ENCODE measurements at places on chromosomes 16 and 17.
A peak's percentile ranks its signal among the peaks of the same experiment; 100 is the strongest.

DNA sequence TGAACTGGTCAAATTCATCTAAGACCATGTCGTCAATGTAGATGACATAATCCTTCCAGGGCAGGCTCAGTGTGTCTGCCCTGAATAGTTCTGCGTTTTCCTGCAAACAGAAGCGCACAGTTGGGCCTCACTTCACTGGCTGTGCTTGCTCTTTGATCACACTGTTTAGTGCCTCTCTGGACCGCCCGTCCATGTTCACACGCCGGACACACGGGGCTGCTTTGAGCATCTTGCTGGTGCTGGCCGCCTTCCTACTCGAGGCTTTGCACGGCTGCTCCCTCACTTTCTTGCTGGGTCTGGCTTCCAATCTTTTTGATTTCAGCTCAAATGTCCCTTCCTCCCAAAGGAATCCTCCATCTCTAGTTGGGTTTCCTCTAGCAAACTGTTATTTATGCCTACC is 37.4 kb downstream of the DNAH17 start:
- no peak for DNase-seq

GRCh38 chr17:74859459-74860228 is at the start of gene GRIN2C:
TSS of gene GRIN2C (minus strand) at chr17:74859885. CDS start at chr17:74855092, 4,793 bp downstream.
- peak; percentile 71 for DNase-seq

- no peak for DNase-seq
Measured at GRCh38 chr17:76376318-76377133, 7.9 kb upstream of the SPHK1 start.

DNA sequence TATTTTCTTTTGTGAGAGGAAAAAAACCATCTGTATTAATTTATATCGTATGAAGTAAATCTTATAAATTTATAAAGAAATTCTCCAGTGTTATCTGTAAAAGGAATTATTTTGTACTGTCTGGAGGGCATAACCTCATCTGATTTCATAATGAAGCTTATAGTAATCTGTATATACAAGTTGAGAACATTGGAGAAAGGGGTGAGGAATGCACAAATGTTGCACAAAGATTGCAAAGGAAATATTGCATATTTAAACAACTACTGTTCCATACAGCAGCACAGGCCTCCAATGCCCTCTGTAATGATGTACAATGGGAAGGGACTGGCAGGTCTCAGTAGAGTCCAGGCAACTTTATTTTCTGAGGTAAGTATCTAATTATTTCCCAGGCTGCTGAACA is 50.8 kb upstream of the KCNJ16 start:
- no peak for DNase-seq

GRCh38 chr16:53872248-53873221 is 168.6 kb downstream of the FTO start:
- no peak for DNase-seq

GRCh38 chr17:66843627-66844026 is 8.7 kb downstream of the CACNG5 start:
- no peak for DNase-seq

DNA sequence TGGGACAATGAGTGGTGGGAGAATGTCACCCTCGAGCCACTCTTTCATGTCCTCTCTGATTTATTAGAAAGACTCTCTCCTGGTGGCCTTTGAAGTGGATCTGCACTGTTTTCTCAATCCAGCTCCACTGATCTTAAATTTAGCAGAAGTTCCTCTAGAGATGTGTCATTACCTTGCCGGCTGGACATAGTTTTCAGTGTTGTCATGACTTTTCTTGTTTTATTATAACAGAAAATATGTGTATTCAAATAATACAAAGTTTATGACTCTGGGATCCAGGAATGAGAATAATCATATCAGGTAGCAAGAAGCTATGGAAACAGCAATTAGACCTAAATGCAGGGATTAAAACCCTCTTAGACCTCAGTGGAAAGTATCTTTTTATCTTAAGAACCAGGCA is 247.5 kb upstream of the ELAC2 start:
- DNase-seq: no peak

GRCh38 chr16:57348327-57348726 is 10.3 kb upstream of the CCL22 start:
- DNase-seq: no peak

- no peak for DNase-seq
Measured at GRCh38 chr16:68284847-68285246, 20.5 kb downstream of the SLC7A6 start.

DNA sequence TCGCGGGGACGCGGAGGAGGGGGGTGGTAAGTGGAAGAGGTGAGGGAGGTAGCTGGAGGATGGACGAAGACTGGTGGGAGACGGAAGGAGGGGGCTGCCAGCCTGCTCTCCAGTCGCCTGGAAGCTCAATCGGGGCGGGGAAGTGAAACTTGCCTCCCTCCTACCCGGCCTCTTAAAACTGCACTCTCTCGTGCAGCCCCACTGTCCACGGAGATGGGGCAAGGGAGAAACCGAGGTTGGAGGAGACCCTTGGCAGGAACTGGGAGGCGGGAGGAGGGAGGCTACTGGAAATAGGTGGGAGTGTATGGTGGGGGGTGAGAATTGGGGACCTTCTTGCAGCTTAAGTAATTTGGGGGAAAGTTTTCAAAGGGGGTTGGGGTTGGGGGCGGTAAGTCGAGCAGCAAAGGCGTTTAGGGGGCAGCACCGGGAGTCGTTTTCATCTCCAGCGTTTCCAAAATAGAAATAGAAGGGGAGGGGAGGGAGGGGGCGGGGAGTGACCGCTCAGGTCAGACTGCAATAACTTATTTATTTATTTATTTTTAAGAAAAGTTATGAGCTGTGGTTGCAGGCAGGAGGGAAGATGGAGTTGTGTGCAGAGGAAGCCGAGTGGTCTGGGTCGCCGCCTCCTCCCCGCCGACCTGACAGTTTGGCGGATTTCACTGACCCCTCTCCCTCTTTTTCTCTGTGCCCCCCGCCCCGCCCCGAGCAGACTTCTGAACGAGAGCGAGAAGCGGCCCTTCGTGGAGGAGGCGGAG is 1.4 kb downstream of the SOX9 start:
- DNase-seq: no peak

DNA sequence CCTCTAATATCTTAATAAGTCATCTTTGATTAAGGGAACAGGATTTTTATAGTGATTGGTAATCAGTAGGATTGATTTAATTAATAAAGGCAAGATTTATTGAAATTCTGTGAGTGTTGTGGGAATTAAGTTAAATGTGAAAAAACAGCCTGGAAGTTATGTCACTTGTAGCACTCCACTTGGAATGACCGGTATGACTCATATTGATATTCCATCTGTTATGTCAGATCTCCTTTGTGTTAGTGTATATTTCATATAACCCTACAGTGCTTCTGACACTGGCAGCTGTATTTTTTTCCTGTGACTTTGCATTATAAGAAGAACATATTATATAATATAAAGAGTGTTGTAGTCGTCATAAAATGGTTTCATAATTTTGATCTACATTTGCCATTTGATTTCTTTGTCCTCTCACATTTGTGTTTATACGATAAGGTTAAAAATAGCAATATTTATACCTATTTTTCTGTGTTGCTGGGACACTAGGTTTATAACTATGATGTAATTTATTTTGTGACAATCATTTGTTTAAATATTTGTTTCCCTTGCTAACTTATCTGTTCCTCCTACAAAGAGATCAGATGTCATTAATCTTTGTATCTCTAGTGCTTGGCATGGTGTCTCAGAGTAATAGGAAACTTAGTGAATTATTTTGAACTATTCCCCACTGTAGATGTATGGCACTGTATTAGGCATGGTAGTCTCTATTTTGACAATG is 249.0 kb downstream of the BCAS3 start:
- no peak for DNase-seq

DNA sequence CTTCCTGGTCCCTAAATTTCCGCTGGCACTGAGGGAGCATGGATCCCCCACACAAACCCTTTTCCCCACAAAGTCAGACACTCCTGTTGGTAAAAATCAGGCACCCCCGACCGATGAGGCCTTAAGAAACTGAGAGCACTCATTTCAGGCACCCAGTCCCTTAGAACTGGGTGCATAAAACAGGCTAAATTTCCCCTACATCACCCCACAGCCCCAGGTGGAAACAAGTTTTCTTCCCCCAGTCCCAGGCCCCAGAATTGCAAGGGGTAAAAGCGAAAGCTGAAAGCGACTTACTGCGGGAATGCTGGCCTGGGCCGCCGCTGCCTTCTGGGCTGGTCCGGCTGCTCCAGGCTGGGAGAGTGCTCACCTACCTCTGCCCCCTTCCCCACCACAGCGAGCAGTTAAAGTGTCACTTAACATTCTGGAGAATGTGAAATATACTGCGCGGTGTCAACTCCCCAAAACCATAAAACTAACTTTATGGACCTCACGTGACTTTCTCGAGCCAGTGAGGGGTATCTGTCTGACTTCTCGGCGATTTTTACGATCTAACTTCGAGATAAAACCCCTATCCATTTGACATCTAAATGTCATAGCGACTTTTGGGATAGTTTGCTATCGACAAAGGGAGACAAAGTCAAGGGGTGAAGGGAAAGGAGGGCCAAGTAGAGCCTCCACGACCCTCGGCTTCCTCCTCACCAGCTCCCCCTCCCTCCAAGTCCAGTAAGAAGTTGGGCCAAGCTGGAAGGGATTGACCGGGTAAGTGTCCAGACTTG is at the start of gene HOXB3:
HOXB3 (minus strand) TSS at position 411 of the 776 bp plus-strand sequence. CDS start 37,767 bp downstream, outside the sequence.
- DNase-seq: peak; percentile 80

- no peak for DNase-seq
Measured at GRCh38 chr17:49946964-49947584, 21.9 kb upstream of the DLX4 start.

- no peak for DNase-seq
Measured at GRCh38 chr17:62070900-62071299, 5.8 kb upstream of the MED13 start.

GRCh38 chr16:5928476-5929065 is 831.0 kb upstream of the EEF2KMT start:
- DNase-seq: no peak

DNA sequence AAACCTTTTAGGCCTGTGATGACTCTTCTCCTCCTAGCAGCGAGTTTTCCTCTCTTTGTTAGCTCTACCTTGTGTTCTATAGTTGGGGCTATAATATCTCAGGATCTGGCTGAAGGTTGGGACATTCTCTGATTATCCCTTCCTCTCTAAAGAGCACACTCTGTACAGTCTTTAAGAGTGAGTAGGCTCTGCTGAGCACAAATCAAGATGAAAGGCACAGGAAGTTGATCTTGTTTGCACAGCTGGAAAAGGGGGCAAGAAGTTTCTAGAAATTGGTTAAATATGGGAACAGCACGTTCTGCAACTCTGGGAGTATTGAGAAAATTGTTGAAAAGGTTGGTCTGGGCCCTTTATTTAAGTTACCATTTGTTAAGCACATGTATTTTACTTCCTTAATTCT is 240.9 kb downstream of the CDH11 start:
- DNase-seq: no peak

- DNase-seq: no peak
Measured at GRCh38 chr17:65022751-65023700, 33.5 kb downstream of the GNA13 start.

GRCh38 chr17:74201250-74201649 is 2.2 kb upstream of the RPL38 start:
- no peak for DNase-seq

DNA sequence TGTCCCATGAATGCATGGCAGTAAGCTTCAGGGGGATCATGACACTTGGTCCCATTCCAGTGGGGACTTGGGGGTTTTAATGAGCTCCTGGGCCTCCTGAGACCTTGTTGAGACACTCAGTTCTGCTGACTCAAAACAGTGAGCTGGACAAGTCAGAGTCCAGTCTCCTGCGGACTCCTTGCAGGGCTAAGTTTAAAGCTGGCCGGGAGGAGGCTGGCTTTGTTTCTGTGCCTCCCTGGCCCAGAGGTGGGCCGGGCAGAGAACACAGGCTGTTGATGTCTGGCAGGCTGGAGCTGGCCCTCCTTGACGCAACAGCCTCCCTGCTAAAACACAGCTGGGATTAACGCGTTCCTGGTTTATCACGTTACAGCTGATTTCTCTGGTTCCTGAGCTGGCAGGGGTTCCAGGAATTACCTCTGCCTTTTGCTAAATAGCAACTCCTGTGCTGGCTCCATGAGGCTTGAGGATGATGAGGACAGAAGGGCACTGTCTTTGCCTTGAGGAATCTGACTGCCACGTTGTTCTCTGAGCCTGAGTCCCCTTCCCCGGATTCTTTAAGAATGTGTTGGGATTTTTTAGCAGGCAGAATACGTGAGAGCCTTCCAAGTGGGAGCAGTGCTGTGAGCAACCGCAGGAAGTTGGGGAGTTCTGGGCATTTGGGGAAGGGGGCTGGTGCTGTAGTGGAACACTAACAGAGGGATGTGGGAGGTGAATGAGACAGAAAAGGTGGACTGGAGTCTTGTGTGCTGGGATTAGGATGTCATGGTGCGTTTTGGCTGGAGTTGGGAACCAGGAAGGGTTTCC is 2.0 kb downstream of the GPT2 start:
- peak; percentile 18 for DNase-seq

- no peak for DNase-seq
Measured at GRCh38 chr16:322476-323143, 29.9 kb downstream of the AXIN1 start.

DNA sequence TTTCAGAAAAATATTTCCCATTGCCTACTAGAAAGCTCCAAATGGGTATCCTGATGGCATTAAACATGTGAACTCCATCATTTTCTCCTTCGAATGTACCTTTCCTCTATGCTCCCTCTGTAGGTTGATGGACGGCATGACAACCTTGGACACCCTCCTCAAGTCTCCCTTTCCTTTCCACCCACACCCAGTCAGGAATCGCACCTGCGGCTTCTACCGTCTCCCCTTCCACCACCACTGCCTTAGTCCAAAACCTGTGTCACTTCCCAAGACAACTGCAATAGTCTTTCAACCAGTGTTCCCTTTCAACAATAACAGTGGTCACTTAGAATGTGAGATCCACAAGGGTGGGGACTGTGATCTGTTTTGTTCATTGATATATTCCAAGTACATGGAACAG is 233.1 kb upstream of the AXIN2 start:
- DNase-seq: peak; percentile 11

- DNase-seq: peak; percentile 63
Measured at GRCh38 chr17:73952082-73952479, 251.4 kb upstream of the RPL38 start.

DNA sequence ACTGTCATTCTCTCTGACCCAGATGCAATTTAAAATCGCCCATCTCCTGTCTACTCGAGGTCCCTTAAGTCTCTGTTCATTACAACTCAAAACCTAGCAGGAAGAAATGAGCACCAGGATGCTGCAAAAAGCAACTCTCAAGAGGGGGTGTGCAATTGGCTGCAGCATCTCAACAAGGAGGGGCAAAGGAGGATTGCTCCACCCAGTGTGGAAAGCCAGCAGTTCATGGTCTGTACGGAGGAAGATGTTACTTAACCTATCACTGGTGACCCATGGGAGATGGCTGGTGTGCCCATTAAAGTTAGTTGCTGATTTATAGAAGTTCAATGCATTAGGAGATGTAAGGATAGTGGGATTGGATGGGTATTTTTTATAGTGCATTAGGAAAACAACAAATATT is 147.4 kb downstream of the CDK5R1 start:
- no peak for DNase-seq

DNA sequence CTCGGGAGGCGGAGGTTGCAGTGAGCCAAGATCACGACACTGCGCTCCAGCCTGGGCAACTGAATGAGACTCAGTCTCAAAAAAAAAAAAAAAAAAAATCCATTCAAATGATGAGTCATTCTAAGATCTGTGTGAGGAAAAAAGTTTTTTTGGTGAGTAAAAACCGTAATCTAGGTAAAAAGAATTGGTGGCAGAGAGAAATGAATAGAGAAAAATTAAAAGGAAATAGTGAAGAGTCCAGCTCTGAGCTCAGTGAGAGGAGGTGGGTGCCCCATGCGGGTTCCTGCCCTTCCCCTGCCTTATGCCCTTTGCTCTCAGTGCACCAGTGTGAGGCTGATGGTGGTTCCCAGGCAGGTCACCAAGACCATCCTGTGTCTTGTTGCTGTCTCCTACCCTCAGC is 20.9 kb downstream of the GAN start:
- DNase-seq: no peak

Data from nephron progenitor cell (in vitro differentiated cells).